ENCODE measurements at places on chromosomes 7 and 10.

DNA sequence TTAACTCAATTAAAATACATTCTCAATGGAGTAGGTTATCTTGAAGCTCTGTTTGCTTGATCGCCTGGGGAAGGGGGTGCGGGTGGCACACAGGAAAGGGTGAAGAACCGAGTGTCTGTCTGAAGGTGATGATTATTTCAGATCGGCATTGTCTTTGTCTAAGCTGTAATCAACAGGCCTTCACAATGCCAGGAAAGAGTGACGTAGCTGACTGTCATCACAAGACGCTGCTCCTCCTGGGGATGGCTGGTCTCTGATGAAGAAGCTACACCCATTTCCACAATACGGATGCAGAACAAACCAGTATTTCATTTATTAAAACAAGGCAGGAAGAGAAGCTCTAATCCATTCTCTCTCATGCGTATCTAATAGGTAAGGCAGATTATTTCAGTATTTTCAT is 19.4 kb downstream of the JCAD start:
- no peak overlapping the region for H3K4me3 ChIP-seq
- H3K27me3 ChIP-seq, result no peaks in the 10 kb centered on the region
- no peaks in the 10 kb centered on the region for H3K36me3 ChIP-seq
- DNase-seq, result no peak
- H3K4me1 ChIP-seq, result no peaks in the 10 kb centered on the region
- H3K27ac ChIP-seq, result no peak overlapping the region

- no peak overlapping the region for H3K27ac ChIP-seq
- no peak overlapping the region for H3K4me3 ChIP-seq
- DNase-seq, result no peak
- no peaks in the 10 kb centered on the region for H3K4me1 ChIP-seq
- peaks cover 89% of the 10 kb centered on the region for H3K27me3 ChIP-seq
Observed at GRCh38 chr10:117537904-117538524, 4.5 kb upstream of the EMX2 start.

- H3K27ac ChIP-seq, result no peak overlapping the region
- H3K27me3 ChIP-seq, result peaks cover 6% of the 10 kb centered on the region
- H3K4me1 ChIP-seq, result peaks cover 5% of the 10 kb centered on the region
- H3K36me3 ChIP-seq, result peaks cover 28% of the 10 kb centered on the region
Observed at GRCh38 chr7:98621573-98622482, 4.7 kb downstream of the NPTX2 start.

- no peak overlapping the region for H3K4me3 ChIP-seq
- DNase-seq, result no peak
- H3K27me3 ChIP-seq, result no peaks in the 10 kb centered on the region
- H3K36me3 ChIP-seq, result no peaks in the 10 kb centered on the region
- H3K27ac ChIP-seq, result no peak overlapping the region
Observed at GRCh38 chr10:63273577-63273976, 140.4 kb downstream of the NRBF2 start.

DNA sequence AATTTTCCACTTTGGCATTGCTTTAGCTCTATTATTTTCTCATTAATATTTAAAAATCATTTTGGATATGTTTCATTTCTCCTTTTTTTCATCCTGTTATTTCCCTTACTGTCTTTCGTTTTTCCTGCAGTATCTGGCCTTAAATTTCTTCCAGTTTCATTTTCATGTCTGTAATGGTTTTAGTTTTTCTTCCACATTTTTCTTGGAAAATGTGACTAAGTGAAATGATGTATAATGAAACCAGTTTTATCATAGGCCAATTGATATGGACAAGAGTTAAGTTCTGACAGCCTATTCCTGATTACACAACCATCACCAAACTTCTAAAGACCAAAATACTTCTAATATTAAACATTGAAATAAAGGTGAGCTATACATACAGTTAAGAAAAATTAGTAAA is 158.5 kb downstream of the LHFPL3 start:
- no peaks in the 10 kb centered on the region for H3K27me3 ChIP-seq
- H3K4me3 ChIP-seq, result no peak overlapping the region
- H3K27ac ChIP-seq, result no peak overlapping the region
- no peaks in the 10 kb centered on the region for H3K4me1 ChIP-seq
- no peaks in the 10 kb centered on the region for H3K36me3 ChIP-seq

- no peaks in the 10 kb centered on the region for H3K4me1 ChIP-seq
- no peak overlapping the region for H3K4me3 ChIP-seq
- H3K36me3 ChIP-seq, result no peaks in the 10 kb centered on the region
- DNase-seq, result no peak
Observed at GRCh38 chr10:13990392-13990805, 340.3 kb downstream of the FRMD4A start.

All from H9 (cell line).